Stimulated activated CD8-positive, alpha-beta memory T cell treated with anti-CD3 and anti-CD28 coated beads, Interleukin-15, amount 100 ng/mL, for 24 hours (primary cell): ENCODE measurements at places on chromosomes 12 and 14.

DNA sequence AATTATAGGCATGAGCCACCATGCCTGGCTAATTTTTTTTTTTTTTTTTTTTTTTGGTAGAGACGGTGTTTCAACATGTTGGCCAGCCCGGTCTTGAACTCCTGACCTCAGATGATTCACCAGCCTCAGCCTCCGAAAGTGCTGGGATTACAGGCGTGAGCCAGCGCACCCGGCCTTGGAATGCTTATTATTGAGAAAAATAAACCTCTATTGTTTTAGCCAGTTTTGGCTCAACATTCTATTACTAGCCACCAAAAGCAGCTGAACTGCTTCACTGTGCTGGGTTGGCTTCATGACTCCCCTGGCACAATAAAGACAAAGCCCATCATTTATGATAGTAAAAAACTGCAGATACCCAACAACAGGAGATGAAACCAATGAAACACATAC, 93.5 kb upstream of the CEP83 start:
- DNase-seq = no peak

GRCh38 chr14:81329640-81330381, 70.3 kb downstream of the STON2 start:
- DNase-seq = no peak

GRCh38 chr14:94998685-94999084, 158.6 kb downstream of the DICER1 start:
- DNase-seq = no peak

- no peak for DNase-seq
Observed at GRCh38 chr14:22985894-22986507, 3.6 kb upstream of the AJUBA start.

DNA sequence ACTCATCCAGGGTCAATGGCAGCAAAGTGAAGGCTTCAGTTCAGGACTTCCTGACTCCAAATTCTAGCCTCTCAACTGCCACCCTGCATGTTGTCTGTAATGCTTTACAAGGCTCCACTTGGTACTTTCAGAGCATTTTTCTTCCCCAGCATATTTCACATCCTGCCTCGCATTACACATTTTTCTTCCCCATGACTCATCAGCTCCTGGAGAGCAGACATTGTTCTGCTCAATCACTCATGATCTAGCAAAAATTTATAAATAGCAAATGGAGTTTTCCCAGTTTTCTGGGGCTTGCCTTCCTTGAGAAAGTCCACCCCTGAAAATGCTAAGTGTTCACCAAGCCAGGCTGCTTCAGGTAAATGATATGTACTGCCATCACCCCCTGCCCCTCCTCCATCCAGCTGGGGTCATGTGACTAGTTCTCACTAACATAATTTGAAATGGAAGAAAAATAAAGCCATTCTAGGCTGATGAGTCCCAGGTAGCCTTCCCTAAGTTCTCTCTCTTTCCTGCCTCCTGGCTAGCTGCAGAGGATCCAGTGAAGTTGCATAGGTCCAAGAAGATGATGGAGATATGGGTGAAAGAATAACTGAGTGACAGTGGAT, 69.4 kb downstream of the ARMH4 start:
- DNase-seq = no peak

DNA sequence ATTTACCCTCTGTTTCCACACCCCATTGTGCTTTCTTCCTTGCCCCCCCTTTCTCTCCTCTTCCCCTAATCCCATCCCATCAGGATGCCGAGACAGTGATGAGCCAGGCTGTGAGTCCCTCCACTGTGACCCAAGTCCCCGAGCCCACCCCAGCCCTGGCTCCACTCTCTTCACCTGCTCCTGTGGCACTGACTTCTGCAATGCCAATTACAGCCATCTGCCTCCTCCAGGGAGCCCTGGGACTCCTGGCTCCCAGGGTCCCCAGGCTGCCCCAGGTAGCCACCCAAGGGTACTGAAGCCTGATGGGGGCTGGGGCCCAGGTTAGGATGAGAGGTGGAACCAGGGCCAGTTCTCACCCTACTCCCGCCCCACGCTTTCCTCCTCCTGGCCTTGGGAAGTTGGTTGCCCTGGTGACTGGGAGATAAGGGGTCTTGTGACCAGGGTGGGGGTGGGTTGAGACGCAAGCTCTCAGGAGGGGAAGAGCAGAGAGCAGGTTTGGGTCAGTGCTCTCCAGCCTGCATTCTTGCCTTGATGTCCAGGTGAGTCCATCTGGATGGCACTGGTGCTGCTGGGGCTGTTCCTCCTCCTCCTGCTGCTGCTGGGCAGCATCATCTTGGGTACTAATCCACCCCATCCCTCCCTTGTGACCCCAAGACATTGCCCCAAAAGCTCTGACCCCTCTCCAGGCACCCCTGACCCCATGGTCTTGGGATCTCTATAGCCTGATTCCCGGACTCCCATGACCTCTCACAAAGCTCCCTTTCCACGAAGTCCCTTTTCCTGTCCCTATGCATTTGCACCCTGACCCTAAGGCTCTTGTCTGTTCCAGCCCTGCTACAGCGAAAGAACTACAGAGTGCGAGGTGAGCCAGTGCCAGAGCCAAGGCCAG, 1.2 kb downstream of the AMHR2 start:
- DNase-seq = no peak

DNA sequence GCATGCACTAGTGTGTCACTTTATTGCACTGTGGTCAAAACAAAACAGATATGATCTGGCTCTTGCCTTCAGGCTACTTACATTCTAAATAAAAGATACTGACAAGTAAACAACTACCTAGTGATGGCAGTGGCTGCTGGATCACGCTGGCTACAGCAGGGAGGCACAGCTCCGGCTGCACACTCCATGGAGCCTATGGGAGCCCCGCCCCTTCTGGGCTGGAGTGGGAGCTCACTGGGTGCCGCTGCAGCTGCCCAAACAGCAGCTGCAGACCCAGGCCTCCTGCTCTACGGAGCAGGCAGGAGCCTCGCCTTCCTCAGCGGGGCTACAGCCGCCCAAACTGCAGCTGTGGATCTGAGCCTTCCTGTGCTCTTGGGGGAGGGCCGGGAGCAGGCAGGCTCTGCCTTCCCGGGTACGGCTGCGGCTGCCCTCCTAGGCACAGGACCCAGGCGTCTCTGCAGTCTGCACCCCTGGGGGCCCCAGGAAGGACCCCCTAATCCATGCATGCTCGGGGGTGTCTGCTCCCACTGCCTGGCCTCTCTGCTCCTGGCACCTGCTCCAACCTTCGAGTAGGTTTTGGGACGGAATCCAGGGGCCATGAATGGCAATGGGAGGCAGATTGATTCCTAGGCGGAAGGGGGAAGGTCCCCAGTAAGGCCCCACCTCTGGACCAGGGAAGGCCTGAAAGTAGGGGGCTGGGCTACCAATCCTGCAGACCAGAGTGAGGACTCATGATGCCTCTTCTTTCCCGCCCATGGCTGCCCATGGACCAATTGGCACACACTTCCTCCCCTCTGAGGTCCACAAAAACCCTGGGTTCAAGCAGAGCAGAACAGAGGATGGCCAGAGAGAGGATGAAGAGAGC, 253.1 kb downstream of the ANO6 start:
- no peak for DNase-seq

GRCh38 chr12:83461336-83461935, 774.7 kb downstream of the TMTC2 start:
- no peak for DNase-seq

DNA sequence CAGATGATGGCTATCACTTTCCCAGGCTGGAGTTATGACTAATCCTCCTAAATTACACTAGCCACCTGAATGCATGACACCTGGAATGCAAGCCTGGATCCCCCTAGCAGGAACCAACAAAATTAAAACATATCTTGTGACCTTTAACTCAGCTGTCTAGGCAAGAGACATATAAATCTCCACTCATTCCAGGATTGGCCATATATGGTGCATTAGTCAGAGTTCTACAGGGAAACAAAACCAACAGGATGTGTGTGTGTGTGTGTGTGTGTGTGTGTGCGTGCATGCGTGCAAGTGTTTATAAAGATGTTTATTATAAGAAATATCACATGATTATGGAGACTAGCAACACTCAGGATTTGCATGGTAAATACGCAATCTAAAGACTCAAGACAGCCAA, 212.8 kb downstream of the KIF21A start:
- DNase-seq = no peak
